ENCODE measurements at places on chromosomes 11 and 22. TPM values are rescaled to one million over a fixed set of nuclear protein-coding genes. Genes with fewer than 3 reads are reported as not detected.

MYOD1 gene
- not detected for total RNA-seq

USP2 gene
- 2.5 TPM for total RNA-seq

ZFPL1 gene
- total RNA-seq: 50.8 TPM

SHANK2 gene
- 11.0 TPM for total RNA-seq

ANGPTL5 gene
- total RNA-seq: not detected

TRIM49 gene
- total RNA-seq: not detected

FERMT3 gene
- total RNA-seq: 24.3 TPM

C22orf23 gene
- total RNA-seq: not detected

TRPC6 gene
- total RNA-seq: 5.6 TPM

SYT13 gene
- total RNA-seq: 1.2 TPM

CARD18 gene
- total RNA-seq: not detected

HBB gene
- total RNA-seq: 591 TPM

IFITM10 gene
- total RNA-seq: 4.9 TPM

AIFM3 gene
- total RNA-seq: not detected

OR2AG1 gene
- total RNA-seq: not detected

MFRP gene
- total RNA-seq: not detected

NXPE4 gene
- not detected for total RNA-seq

OR8A1 gene
- total RNA-seq: not detected

DBX1 gene
- not detected for total RNA-seq

MMP7 gene
- 6.9 TPM for total RNA-seq

ROBO4 gene
- 39.8 TPM for total RNA-seq

DEAF1 gene
- total RNA-seq: 33.6 TPM

C11orf52 gene
- total RNA-seq: 1.5 TPM

FOSL1 gene
- total RNA-seq: 20.9 TPM

BIRC3 gene
- total RNA-seq: 7.1 TPM

ZNF202 gene
- total RNA-seq: 9.1 TPM

VSTM5 gene
- not detected for total RNA-seq

EXT2 gene
- total RNA-seq: 78.6 TPM

TNNT3 gene
- total RNA-seq: 20.4 TPM
